ENCODE measurements at places on chromosomes 2 and 18.

- no peak for DNase-seq
Measured at GRCh38 chr2:105791229-105791628, 46.5 kb downstream of the NCK2 start.

DNA sequence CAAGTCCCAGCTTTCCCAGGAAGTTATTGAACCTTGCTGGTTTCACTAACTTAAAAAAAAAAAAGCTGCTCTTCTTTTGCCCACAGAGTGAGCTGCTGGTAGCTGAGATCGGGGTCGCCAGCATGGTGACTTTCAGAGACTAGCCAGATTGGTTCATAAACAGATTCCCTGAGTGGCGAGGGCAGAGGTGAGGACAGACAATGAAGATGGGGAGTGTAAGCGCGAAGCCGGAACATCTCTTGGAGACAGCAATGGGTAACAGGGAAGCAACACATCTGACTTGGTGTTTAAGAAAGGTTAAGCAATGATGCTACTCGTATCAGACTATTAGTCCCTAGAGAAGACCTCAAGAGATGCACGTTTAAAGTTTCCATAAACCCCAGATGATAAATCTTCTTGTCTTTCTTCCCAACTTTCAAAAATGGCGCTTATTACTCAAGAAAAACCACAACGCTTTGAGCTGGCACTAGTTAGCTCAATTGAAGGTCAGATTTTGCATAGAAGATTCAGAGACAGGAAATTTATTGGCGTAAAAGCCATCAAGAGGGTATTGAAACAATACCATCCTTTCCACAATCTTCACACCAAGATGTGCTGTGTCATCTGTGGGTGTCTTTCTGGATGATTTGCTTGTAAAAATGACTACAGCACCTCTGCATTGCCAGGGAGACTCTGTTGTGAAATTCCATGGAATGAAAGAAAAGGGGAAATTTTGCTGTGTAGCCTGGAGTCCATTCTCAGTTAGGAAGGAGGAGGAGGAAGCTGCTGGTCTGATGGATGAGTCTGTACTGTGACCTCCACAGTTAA, 193.1 kb upstream of the CXCR4 start:
- no peak for DNase-seq

- DNase-seq: no peak
Measured at GRCh38 chr2:74530239-74531187, 780 bp downstream of the HTRA2 start.

GRCh38 chr2:28665041-28665704, 86.5 kb upstream of the PPP1CB start:
- DNase-seq: no peak

DNA sequence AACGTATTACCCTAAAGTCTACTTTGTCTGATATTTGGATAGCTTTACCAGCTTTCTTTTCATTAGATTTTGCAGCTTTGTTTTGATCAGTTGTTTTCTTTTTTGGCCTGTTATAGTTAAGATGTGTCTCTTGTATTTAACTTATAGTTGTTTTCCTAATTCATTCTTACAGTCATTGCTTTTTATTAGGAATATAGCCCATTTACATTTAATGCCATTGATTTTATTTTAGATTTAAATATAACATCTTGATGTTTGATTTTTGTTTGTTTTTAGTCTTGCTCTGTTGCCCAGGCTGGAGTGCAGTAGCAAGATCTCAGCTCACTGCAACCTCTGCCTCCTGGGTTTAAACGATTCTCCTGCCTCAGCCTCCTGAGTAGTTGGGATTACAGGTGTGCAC, 215.9 kb upstream of the HDAC4 start:
- no peak for DNase-seq

GRCh38 chr2:98923244-98923940, 12.6 kb downstream of the CRACDL start:
- DNase-seq: no peak

GRCh38 chr2:138475277-138475776, 26.2 kb upstream of the SPOPL start:
- DNase-seq: no peak

- DNase-seq: no peak
Measured at GRCh38 chr2:40118622-40119021, 333.3 kb downstream of the SLC8A1 start.

All from non-pigmented ciliary epithelial cell (primary cell).